NCI-H1417 treated with DMSO at 0.1 percent for 48 hours (cell line): ENCODE measurements at places on chromosomes 13 and 19.

DNA sequence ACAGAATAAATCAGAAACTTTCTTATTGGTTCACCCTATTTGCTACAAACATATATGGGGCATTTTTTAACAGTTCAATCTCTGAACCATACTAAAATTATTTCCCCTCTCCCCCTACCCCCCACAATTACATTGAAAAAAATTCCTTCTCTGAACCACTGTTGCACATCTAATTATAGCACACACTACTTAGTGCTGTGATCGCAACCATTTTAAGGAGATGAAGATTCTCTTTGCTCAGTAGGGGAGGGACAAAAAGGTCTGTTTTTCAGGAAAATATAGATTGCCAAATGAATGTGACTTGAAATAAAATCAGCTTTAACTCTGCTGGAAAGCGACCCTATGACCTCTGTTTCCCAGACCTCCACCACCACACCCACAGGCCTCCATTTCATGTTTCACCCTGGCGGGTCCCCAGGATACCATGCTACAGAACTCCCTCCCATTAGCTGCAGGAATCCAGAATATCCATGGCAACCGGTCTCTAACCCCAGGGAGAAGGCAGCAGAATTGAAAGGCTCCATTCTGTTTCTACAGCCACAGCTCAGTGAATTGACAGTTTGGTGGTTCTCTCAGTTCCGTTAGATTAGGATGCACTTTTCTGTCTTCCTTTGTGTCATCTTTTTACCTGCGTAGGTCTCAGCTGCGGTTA lies 286.3 kb downstream of the TBC1D4 start:
- DNase-seq, result no peak

DNA sequence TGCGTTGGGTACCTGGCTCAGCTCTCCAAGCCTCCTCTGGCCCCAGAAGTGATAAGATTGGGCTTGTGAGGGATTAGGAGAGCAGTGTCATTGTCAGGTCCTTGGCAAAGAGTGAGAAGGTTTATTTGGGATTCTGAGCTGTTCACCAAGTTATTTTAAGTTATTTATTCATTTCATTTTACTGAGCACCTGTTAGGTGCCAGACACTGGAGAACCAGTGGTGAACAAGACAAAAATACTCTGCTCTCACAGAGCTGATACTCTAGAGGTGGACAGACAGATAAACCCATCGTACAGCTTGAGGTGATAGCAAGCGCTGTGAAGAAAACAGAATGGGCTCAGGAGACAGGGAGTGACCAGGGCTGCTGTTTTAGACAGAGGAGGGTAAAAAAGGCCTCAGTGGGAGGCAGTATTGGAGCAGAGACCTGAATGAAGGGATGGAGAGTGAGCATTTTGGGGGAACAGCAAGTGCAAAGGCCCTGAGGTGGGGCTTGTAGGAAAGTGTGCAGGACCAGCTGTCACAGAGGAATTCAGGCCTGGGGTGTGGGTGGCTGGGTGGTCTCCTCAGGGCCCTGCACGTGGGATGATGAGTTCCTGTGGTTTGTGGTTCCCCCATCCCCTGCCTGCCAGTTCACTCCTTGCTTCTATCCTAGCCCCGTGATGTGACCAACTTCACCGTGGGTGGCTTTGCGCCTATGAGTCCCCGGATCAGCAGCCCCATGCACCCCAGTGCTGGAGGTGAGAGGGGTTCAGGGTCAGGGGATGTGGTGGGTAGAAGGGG lies 8.7 kb upstream of the TIMM50 start:
- no peak for DNase-seq

- no peak for DNase-seq
Measured at GRCh38 chr19:54047616-54048015, 16.1 kb downstream of the VSTM1 start.

GRCh38 chr13:39960191-39960590 lies 304.7 kb downstream of the COG6 start:
- no peak for DNase-seq

DNA sequence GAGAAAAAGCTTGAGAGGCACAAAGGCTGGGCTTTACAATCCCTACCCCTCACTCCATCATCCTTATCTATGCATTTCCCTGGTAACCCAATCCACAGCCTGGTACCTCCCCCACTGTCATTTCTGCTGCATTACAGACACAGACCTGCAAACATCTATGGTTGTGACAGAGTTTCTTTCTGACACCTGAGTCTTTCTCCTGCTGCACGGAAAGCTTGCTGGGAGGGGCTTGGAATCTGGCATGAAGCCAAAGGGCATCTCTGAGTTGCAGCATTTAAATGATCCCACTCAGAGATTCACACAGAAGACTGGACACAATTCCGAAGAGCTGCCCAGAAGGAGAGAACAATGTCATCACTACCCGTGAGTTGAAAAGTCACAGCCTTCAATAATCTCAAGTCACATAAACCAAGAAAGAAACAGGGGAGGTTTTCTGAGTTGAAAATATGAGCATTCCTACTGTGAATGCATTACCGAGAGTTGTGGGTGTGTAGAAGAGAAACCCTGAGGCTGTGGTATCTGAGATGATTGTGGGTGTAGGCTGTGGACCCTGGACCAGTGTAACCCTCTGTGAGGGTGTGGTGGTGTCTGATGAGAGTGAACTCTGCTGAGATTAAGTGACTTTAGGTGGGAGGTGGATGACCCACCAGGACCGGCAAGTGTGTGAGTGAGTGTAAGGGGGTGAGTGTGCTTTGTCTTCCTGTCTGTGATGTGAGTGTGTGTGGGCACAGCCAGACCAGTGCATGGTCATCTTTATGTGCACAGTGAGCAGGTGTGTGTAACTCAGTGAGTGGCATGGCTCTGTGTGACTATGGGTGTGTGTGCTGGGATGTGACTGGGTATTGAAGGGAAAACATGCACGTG lies at the start of gene LGALS14:
TSS of gene LGALS14 (plus strand) at position 301 of the 864 bp plus-strand sequence. CDS start at position 349, 48 bp downstream.
- DNase-seq, result no peak

- no peak for DNase-seq
Measured at GRCh38 chr13:109740121-109740520, 46.3 kb downstream of the IRS2 start.

DNA sequence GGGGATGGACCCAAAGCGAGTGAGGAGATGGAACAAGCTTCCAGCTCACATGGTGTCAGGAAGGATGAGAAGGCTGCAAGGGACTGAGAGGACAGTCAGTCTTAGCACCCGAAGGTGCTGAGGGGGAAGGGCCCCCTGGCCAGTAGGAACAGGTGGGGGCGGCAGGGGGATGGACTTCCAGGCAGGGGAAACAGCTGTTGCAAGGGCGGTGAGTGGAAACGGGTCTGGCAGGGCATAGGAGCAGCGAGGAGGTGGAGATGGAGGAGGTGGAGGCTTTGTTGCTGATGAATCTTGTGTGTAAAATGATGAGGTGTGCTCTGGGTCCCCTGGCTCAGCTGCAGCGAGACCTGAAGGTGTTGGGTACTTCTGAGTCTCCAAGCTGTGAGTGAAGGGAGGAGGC lies 1.2 kb downstream of the MAP1S start:
- no peak for DNase-seq

GRCh38 chr13:99847318-99847750 lies 124.2 kb downstream of the ZIC5 start:
- DNase-seq, result no peak

DNA sequence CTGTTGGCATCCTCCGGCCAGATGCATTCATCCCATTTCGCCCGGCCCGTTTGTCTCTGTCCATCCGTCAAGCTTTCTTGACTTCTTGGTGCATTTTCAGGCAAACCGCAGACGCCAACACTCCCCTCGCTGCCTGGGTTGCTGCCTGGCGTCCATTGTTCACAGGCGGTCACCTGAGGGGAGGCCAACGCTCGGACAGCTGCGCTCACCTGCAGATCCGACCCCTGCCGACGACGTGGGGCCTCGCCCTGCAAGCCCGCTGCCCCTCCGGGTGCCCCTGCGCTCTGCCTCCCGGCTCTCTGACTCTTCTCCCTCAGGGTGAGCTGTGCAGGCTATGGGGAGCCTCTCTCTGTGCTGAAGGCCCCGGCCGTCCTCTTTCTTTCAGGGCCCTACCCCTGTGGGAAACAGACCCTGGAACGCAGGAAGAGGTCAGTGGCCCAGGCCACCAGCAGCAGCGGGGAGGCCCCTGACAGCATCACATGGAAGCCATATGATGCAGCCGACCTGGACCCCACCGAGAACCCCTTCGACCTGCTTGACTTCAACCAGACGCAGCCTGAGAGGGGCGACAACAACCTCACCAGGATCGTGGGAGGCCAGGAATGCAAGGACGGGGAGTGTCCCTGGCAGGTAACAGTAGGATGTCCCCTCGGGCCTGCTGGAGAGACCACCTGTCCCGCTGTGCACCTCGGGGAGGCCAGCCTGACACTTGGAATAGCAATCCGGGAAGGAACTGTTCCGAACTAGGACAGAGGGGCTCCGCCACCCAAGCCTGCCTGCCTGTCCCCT lies 14.8 kb upstream of the PROZ start:
- DNase-seq, result no peak

DNA sequence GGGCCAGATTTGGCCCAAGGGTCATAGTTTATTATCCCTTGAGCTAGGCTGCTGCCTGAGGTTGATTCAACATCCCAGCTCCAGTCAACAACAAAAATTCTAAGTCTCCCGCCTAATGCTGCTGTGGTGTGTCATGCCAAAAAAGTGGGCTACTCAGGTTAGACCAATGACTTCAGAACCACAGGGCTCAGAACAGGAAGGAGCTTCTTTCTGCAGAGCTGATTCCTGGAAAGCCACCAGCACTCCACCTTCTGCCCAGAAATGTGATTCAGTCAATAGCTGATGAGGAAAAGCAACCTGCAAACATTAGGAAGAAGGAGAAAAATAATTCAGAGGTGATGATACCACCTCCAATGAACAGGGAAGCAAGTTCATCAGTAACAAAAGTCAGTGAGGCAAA lies 56.1 kb upstream of the SERPINE3 start:
- DNase-seq, result no peak

GRCh38 chr19:7010722-7011593 lies 10.3 kb downstream of the MBD3L2B start:
- no peak for DNase-seq
